ENCODE measurements at places on chromosomes 3 and 15.
A peak's percentile ranks its signal among the peaks of the same experiment; 100 is the strongest.

DNA sequence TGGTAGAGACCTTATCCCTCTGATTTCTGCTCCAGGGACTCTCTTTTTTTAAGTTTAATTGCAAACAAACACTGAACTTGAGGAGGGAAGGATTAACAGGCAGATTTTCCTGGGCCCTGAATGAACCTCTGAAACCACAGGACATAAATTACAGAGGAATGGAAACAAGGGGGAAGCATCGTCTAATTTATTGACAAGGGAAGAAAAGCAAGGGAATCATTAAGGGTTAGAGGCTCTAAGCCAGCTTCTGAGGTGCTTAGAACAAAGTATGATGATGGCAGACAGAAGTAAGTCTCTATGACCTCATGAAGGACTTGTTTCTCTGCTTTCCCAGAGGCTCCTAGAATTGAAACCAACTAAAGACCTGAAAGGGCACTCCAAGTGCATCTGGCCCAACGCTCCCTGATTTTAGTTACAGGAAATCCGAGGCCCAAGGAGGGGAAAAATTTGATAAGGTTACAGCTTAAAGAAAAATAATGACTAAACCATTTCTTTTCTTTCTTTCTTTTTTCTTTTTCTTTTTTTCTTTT lies 244.7 kb upstream of the NR2E3 start:
- peak; percentile 14 for DNase-seq

GRCh38 chr3:76943058-76943457 lies 96.8 kb upstream of the ROBO2 start:
- no peak for DNase-seq

- no peak for DNase-seq
Measured at GRCh38 chr3:180983136-180983535, 6.4 kb downstream of the DNAJC19 start.

DNA sequence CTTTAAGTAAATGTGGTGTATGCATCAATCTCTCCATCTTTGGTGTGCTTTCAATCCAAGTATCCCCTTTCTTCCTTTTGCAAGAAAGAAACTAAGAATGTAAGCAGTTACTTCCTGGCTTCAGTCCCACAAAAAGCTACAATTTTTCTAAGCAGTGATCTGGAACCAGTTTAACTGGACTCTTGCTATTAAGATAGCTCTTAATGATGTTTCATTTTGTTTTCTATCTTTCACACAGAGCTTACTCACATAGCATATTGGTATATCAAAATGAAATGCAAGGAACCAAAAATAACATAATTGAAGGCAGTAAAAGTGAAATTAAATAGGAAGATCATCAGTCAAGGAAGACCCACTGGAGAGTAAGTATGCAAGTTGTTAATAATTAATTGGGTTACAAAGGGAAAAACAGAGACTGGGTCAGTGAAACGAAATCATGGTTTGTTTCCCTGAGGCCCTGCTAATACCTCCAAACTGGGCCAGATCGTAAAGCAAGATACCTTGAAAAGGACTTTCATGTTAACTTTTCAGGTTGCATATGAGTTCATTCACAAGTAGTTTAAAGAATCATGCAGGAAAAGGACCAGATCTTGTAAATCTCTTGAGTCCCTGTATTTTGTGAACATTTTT lies 41.9 kb downstream of the GPR160 start:
- DNase-seq = no peak

GRCh38 chr15:39285663-39286062 lies 295.2 kb upstream of the THBS1 start:
- DNase-seq = no peak

GRCh38 chr3:160097478-160097877 lies 108.8 kb downstream of the IL12A start:
- DNase-seq = no peak

DNA sequence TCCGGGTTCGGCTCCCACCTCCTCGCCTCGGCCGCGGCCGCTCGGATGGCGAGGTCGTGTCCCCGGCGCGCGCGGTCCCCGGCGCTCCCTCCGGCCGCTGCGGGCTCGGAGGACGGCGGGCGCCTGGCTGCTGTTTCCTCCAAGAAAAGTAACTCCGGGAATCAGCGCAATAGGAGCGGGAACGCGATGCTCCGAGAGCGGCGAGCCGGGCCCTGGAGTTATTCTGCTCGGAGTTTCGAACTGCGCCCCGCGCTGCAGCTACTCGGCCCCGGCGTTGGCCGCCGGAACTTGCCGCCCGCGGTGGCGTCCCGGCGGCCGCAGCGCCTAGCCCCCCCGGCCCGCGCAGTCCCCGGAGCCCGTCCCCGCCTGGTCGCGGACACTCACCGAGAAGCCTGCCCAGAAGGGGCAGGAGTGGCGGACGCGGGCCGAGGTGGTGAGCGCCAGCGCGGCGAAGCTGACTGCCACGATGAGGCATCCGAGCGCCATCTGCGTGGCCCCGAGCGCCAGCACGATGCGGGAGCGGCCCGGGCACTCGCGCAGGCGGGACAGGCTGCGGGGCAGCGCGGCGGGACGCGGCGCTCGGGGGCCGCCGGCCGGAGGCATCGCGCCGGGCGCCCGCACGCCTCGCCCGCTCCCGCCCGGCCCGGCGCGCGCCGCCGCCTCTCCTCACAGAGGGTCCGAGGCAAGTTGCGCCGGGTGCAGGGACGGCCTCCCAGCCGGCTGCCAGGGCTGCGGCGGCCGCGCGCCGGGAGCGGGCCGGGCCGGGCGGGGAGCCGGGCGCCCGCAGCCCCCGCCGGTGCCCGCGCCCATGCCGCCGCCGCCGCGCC lies 251.9 kb downstream of the TJP1 start:
- DNase-seq = peak; percentile 19

- DNase-seq = no peak
Measured at GRCh38 chr3:127065561-127066290, 82.8 kb downstream of the PLXNA1 start.

DNA sequence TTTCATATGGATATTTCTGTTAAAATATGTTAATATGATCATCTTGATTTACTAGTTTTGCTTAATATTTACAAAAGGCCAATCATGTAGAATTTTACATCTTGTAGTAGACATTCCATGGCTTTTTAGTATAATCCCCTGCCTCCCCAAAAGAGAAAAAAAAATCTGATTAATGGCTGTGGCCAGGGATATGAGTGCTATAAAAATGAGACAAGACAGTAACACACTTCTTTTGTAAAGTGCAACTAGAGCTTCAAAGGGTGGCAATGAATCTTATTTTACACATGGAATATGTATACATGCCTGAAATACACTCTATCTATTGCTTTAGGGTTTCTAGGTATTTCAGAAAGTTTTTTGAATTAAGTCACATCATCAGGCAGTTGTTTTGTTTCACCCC lies 112.2 kb upstream of the NANOGP8 start:
- no peak for DNase-seq

- DNase-seq = peak; percentile 31
Measured at GRCh38 chr3:128864351-128864811, 15.0 kb upstream of the ACAD9 start.

- DNase-seq = no peak
Measured at GRCh38 chr3:197700095-197700494, 36.6 kb downstream of the RUBCN start.

DNA sequence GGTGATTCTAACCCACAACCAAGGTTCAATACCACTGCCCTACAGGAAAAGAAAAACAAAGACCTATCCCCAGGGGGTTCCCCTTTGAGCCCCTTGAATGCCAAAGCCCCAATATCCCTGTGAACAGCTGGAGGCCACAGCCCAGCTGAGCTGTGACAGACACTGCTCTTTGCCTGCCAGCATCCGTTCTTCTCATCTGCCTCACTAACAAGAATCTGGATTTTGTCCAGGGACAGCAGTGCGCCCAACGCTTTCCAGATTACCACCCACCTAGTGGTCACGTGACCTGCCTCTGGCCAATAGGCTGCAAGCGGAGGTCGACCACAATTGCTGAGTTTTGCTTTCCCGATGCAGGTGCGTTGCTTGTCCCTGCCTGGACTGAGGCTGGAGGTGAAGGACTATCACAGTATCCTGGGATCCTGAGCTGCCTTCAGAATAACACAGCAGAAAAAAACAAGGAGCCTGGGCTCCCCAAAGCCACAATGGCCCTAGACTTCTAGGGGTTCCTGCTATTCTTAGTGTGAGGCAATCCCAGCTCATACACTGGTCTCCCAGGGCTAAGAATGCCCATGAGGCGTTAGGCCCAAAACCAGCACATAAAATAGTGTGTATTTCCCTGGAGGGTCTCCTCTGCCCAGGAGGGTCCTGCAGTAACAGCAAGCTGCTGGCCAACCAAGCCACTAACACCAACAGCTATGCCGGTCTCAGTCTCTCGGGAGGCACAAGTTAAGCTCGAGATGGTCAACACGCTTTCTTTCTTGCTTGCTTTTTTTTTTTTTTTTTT lies 13.8 kb downstream of the BDH1 start:
- no peak for DNase-seq

- DNase-seq = peak; percentile 33
Measured at GRCh38 chr15:100030586-100031229, 297.5 kb upstream of the LYSMD4 start.

DNA sequence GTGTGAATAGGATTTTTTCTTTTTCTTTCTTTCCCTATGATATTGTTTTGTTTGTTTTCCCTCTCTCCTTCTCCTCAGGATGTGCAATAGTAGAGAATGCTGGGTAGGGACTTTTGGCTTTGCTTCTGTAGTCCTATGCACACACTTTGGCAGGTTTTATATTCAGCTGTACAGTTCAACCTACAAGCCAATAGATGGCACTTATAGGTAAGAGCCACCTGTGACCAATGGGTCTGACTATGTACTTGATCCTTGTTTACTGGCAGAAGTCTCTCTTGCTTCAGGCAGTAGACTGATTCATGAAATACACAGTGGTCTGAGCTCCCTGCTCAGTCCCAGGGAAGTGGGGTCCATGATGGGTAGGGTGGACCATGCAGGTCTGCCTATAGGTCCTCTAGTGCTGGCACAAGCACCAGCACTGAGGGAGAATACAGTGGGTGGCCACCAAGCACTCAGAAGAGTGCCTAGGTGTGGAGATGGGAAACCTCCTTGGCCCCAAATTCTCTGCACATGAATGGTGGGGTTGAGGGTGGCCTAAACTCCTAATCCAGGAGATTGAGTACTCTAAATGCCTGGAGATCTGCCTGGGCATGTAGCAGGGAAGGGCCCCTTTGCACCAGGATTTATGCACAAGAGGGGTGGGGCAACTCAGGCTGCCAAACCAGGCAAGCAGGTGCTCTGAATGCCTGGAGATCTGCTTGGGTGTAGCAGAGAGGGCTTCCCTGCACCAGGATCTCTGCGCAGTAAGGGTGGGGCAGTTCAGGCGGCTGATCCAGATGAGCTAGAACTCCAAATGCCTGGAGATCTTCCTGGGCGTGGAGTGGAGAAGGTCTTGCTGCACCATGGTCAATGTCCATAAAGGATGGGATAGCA lies 176.1 kb downstream of the DOCK3 start:
- DNase-seq = no peak

DNA sequence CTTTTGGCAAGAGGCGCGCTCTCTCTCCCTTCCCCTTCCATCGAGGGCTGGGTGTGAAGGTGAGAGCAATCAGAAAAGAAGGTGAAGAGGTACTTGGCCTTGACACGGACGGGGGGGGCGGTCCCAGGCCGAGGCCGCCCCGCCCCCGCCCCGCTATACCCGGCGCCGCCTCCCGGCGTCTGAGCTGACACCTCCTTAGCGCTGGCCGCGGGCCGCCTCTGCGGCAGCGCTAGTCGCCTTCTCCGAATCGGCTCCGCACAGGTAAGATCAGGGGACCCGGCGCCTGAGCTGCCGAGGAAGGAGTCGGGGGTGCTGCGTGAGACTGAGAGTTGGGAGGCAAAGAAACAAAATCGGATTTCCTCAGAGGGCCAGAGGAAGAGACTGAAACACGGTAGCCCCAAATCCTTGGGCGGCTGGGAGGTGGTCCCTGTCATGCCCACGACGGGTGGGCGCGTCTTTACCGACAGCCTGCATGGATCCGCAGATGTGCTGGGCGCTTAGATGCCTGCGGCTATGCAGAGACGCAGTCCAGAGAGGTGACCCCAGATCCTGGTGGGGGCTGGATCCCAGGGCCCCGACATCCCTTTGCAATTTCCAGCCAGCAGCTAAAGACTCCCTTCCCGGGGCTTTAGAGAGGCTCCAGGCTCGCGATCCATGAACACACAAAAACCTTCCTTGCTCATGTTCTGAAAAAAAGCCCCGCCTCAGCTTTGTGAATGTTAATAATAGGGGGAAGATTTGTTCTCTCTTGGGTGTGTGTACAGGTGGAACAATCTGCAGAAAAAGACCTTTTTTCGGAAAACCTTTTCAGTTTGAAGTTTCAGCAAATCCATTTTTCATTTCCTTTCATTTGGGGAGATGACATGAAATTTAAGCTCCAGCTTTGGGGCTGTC lies at the start of gene ENTPD3:
ENTPD3 (plus strand) TSS at position 184 of the 894 bp plus-strand sequence. CDS start 874 bp downstream, outside the sequence.
- DNase-seq = no peak

DNA sequence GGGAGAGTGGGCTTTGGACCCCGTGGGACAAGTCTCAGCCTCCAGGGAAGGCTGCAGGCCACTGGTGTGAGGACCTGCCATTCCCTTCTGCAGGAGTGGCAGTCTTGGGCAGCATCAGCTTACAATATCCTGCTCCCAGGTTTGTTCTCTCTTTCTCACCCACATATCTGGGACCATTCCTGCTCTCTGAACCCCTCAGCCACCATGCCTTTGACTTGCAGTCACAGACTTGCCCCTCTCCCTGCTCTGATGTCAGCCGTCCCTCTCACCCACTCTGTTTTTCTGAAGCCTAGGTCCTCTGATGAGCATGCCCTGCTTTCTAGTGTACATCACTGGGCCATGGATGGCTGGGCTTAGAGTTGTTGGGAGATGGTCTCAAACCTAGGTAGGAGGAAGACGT lies 282.1 kb downstream of the EPHB1 start:
- DNase-seq = no peak

DNA sequence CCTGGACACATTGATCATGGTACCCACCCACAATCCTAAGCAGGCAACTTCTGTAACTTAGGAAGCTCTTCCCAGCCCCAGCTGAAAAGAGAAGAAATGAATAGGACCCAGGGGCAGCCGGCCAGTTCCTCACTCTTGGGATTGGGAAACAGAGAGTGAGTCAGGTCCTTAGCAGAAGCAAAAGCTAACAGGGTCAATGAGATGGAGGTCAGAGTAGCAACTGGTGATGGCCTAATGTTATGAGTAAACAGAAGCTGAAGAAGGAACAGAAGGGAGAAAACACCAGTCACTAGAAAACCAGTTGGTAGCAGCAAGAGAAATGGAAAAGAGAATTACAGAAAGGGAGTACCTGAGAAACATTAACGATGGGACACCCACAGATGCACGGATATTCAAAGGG lies 20.0 kb downstream of the RIOX2 start:
- DNase-seq = peak; percentile 59

DNA sequence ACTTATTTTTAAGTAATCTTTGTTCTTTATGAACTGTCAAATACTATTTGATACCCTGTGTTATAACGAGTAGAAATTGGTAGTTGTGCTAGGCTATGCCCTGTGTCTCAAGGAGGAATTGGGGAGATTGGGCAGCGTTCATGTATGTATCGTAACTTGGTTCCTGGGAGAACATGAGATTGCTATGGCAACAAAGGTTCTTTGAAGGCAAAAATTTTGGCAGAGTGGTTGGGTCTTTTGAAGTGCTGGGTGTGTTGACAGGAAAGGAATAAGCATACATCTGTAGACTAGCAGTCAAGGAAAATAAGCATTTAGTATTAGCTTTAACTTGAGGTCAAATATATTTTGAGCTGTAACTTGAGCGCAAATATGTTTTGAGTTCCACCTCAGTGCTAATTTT lies 45.3 kb downstream of the TCF12 start:
- no peak for DNase-seq

- no peak for DNase-seq
Measured at GRCh38 chr3:198096015-198096414, 136.0 kb downstream of the LMLN start.

GRCh38 chr3:192850451-192850981 lies 67.1 kb downstream of the MB21D2 start:
- peak; percentile 87 for DNase-seq

All from M059J (cell line).